Stimulated activated memory B cell treated with anti-CD40 and anti-IgM and Interleukin-4, amounts not matched to agents 10 μg/mL and 1 μg/mL and 100 μg/mL, for 72 hours (primary cell): ENCODE measurements at places on chromosomes 5 and 9.

- peak; percentile 45 for ATAC-seq
Measured at GRCh38 chr9:131274674-131275331, 1.5 kb downstream of the FAM78A start.

DNA sequence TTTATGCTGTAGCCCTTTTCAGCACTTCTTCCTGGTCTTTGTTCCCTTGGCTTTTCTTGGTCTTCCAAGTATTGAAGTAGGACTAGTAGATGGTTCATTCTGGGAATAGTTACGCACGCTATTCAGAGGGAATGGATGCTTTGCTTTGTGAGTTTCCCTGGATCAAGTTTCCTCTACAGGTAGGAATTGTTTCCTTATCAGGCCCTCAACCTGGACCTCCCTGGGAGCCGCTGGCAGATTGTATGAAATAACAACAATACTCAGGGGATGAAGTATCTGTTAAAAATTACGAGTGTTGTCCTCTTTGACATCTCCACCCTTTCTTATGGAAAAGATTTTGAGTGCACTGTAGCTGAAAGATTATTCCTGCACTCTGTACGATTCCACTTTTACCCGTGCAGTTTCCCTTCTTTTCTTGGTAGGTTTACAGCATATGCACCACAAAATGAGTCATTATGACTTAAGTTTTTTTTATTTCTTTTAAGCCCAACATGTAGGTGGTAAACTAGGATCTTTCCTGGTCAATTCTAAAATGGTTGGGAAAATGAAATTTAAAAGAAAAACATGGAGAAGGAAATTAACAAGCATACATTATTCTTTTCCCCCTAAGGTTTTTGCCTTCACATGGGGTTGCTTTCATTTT lies 57.9 kb downstream of the ARHGAP26 start:
- ATAC-seq: no peak

DNA sequence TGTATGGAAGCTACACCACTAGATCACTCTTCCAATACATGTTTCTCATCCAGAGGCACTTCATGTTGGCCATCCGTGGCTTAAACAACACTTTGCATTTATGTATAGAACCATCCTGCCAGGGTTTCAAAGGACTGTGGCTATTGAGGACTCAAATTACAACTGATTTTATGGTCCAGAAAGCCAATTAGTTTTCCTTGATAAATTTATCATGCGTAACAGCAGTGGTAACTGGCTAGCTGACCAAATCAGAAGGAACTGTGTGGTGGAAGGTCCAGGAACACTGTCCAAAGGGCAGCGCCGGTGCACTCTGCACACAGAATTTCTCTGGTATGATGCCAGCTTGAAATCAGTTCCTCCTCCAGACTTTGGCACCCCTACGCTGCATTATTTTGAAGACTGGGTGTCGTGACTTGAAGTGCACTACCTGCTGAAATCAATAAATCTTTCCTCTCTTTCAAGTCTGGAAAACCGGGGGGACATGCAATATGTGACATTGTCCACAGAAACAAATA lies 69.3 kb upstream of the TMEM252 start:
- no peak for ATAC-seq

- ATAC-seq: peak; percentile 70
Measured at GRCh38 chr9:127983847-127984289, 3.1 kb upstream of the EEIG1 start.

DNA sequence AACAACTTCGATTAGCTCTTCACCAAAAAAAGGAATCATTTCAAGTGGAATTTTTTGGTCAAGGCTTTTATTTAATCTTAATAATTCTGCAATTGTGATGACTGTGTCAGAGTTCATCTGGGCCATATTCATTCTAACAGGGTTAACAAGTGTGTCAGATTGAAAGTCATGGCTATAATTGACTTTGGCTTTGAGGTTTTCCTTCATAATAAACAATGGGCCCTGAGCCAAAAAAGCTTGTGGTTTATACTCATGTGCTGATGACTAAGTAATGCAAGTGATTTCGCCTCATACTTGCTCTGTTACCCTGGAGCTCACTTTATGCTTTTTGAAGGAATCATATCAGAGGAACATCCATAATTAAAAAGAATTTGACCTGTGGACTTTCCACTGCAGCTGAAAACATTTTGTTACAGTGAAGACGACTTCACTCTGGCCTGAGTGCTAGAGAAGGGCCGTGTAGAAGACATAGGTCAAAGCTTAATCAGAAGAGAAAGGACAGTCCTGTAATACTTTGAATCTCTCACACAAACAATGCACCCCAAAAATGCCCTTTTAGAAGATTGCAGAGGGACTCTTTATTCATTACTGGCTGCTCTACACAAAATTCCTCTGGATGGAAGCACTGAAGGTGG lies 101.7 kb downstream of the GDNF start:
- ATAC-seq: no peak

DNA sequence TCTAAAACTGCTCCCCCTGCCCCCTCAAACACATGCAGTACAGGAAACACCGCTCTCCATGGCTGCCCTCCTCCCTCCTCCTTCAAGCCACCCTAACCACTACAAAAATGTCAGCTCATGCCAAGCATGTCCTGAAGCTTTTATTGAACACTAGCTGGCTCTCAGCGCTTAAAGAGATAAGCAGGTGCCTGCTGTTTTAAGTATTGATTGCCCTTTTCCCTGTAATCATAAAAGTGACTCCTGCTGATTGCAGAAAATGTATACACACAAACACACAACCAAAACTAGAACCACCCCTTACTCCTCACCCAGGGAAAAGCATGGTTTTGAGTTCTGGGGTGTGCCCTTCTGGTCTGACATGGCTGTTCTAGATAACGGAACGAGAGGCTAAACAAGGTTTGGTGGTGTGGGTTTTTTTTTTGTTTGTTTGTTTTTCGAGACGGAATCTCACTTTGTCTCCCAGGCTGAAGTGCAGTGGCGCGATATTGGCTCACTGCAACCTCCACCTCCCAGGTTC lies 3.7 kb upstream of the UCK1 start:
- ATAC-seq: no peak

DNA sequence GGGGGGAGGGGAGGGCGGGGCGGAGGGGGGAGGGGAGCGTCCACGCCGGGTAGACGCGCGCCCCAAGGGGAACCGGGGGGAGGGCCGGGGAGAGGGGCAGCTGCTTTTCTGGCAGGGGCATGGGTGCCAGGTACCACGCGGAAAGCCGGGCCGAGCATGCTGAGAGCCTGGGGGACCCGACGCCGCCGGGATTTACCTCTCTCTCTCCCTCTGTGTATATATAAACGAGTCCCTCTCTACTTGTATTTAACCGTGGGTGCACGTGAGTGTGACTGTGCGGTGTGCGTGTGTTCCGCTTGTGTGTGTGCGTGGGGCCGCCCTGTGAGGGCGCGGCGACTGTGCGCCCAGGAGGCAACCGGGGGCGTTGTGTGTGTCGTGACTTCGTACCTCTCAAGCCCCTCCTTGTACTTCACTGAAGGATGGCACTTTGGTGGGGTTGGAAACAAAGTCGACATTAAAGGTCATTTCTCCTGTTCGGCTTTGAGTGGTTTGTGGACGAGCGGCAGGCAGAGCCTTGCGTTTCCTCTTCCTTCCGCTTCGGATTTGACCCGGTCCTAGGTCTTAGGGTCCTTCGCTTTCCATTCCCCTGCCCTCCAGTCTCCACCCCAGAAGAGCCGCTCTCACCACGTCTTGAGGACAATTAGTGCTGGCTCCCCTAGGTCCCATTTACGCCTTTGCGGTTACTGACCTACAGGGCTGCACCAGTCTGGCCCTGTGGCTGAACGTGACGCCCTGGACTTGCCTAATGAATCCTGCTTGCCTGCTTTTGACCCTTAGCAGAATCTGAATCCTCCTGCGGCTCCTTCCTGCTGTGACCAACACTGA lies 36.2 kb upstream of the TTC1 start:
- no peak for ATAC-seq

DNA sequence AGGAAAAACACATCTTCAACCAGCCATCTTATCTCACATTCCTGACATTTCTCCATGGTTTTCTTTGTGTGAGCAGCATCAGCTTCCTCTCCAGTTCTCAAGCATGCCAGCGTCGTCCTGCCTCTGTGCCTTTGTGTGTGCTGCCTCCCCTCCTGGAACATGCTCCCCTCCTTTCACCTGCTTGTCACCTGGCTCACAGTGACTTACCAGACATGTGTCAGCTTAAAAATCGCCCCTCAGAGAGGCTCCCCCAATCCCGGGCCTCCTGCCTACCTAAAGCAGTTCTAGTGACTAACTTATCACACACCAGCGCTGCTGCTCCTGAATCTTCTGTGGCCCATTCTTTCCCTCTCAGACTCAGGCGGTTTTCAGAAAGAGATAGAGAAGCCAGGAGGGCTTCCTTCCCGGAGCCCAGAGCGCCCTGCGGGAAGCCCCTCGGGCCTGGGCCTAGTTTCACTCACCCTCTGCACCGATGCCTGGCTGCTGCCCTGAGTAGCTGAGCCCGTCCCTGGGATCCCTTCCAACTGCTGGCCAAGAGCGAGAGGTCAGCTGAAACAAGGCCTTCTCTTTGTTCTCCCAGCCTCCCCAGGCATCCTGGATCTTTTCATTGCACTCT lies 51.1 kb upstream of the MVB12B start:
- no peak for ATAC-seq

- ATAC-seq: no peak
Measured at GRCh38 chr5:23405316-23406068, 101.9 kb upstream of the PRDM9 start.

GRCh38 chr5:83029-83428 lies 8.9 kb upstream of the PLEKHG4B start:
- ATAC-seq: no peak

GRCh38 chr9:124480621-124480981 lies 26.6 kb downstream of the NR5A1 start:
- ATAC-seq: no peak

GRCh38 chr5:38925154-38925925 lies 79.5 kb downstream of the OSMR start:
- no peak for ATAC-seq
